ENCODE measurements at places on chromosomes 6 and 20.

- DNase-seq = no peak
These were observed 151.6 kb upstream of the CDH4 start for GRCh38 chr20:61100489-61100888.

DNA sequence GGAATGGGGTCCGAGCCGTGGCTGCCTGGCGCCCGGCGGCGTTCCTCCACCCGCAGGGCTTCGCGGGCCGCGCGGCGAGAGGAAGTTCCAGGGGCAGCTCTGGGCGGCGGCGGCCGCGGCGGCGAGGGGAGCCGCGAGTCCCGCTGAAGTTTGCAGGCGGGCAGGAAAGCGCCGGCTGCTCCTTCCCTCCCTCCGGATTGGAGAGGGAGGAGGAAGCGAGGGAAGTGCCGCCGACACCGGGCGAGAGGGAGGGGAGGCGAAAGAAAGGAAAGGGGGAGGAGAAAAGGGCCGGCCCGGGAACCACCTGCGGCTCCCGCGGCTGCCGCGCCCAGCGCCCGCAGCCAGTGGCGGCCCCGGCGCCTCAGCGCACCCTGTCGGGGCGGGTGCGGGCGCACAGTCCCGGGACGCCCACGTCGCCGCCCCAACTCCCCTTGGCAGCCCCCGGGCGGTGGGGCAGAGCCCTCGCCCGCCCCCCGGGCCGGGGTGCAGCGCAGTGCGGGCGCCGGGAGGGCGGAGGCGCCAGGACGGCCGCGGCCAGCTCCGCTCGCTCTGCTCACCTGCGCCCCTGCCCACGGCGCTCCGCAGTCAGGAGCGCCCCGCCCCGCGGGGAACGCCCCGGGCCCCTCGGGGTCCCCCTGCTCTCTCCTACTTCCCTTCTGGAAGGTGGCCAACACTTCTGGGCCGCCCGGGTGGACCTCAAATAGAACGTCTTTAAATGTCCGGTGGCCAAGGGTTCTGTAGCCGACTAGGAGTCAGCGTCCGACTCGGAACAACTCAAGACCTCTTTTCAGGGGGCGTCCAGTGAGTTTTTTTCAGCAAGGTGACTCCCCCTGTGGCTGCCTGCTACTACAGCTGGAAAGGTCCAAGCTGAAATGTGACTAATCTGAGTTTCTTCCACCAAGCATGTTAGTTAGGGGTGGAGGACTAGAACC, 80.3 kb upstream of the CCDC28A start:
- DNase-seq = no peak

DNA sequence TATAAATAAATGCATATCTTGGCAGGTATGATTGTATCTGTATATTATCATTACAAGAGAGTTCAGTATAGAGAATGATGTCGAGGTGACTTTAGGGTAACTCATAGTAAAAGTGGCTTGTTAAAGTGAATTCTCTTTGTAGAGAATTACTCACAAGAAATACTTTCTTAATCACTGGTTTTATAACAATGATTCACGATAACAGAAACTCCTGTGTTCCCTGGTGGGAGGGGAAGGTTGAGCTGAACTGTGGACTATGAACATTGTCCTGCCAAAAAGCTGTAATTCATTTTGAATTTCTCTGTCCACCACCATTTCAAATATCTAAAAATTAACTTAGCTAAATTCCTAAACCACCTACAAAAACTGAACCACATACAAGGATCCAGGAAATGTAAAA, 7.7 kb downstream of the TPMT start:
- no peak for DNase-seq

- no peak for DNase-seq
These were observed 1303.9 kb upstream of the GJE1 start for GRCh38 chr6:140828856-140829255.

GRCh38 chr6:61809004-61809595, 476.9 kb downstream of the KHDRBS2 start:
- no peak for DNase-seq

DNA sequence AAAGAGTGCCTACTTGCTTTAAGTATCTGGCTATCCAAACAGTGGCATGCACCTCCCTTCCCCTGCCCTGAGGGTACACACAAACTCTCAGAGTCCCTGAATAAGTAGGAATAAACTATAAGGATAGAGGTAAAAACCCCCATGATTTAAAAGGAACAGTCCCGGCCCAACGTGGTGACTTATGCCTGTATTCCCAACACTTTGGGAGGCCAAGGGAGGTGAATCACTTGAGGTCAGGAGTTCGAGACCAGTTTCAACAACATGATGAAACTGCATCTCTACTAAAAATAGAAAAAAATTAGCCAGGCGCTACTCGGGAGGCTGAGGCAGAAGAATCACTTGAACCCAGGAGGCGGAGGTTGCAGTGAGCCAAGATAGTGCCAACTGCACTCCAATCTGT, 22.2 kb downstream of the SAMHD1 start:
- no peak for DNase-seq

- no peak for DNase-seq
These were observed 71.1 kb downstream of the FIG4 start for GRCh38 chr6:109762166-109762565.

DNA sequence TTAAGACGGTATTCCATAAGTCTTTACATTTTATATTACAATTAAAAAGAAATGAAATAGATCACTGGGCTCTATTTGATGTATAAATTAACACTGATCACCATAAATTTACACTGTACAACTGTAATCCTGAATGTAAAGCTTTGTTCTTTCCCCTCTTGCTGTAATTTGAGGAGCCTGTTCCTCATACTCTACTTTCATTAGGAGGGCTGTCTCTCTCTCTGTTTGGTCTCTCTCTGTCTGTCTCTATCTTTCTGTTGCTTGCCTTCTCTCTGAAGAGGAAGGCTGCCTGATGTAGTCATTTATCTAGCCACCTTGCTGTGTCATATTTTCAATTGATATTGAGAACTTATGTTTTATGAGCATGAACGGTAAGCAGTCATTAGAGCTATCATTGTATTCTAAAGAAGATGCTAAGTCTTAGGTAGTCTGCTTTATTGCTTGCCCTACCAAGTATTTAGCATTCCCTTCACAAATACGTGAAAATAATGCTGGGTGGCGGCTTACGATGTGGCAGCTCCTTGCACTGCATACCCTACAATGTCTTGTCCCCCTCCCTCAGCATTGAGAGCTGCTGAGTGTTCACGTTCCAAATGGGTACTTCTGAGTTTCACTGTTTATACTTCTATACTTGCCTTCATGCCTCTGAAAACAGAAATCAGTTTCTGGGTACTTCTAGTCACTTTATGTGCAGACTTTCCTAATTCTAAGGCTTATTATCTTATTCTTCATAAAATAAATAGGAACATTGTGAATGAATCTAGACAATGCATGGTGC, 205.5 kb downstream of the NKAIN2 start:
- DNase-seq = peak; percentile 91

DNA sequence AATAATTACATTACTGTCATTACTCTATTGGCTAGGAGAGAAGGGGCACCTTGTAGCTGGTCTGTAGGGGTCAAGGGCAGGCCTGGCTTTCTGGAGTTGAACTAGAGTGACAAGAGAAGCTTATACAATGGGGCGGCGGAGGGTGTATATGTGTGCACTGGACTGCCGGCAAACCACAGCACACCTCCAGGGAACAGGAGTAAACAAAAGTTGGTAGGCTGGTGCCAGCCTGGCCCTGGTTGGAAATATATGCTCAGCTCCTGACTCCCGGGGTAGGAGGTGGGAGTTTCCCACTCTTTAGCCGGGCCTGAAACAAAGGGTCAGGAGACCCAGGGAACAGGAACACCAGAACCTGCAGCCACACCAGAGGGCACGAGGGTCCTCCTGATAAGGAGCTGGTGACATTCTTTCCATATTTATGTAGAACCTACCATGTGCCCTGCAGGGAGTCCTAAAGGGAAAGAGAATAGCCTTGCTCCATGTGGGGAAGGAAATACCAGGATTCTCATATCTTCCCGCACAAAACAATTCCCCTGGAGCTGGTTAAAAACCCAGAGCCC, 5.1 kb downstream of the C6orf132 start:
- no peak for DNase-seq

DNA sequence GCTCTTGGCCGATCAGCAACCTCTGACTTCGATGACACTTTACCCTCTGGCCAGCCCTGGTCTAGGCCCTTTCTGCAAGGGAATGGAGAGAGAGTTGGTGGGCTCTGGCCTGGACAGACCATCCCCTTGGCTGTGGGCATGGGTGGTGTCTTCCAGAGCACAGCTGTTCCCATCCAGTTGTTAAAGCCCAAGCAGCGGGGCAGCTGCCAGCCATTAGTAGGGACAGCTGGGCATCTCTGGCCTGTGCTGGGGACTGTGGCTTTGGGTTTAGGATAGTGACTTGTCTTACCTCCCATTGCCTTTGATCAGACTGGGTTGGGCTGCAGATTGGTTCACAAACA, 2.8 kb downstream of the CDC25B start:
- DNase-seq = no peak

DNA sequence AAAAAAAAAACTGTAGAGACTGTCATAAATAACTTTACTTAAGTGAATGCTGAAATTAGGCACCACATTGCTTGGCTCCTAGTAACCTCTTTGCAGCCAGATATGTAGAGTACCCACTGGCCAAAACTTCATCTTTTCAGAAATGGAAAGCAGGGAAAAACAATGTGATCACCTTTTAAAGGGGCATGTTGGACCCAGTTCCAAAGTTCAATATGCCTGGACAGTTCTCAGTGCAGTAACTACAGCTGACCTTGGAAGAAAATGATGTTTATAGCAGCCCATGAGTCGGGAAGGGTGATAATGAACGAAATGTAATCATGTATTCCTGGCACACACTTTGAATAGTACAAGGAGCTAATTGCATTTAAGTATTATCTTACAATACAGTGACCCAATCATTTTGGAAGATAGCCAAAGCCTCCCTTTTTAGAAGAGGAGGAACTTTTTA, 93.6 kb upstream of the TAB2 start:
- DNase-seq = no peak

- no peak for DNase-seq
These were observed 164.8 kb upstream of the SGK1 start for GRCh38 chr6:134482593-134483270.

GRCh38 chr6:123094795-123095194, 98.8 kb downstream of the CLVS2 start:
- no peak for DNase-seq

- DNase-seq = no peak
These were observed 243.0 kb upstream of the KHDRBS2 start for GRCh38 chr6:62528894-62529526.

DNA sequence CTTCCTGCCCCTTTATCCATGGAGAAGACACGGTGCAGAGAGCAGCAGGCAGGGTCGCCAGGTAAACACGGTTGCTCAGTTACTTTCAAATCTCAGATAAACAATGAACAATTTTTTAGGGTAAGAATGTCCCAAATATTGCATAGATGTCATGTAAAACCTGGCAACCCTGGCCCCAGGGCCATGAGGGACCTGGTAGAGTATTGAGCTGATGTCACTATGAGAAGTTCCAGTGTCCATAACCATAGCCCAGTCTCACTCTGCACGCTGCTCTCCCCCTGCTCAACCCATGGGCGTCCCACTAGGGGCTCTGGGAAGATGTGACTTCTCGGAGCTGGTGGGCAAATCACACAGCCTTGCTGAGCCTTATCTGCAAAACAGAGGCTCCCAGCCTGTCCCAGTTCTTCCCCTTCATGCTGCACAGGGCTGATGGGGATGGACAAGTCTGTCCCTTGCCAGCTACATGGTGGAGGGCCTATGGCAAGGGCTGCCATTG, 71.3 kb upstream of the TOP1 start:
- DNase-seq = no peak

DNA sequence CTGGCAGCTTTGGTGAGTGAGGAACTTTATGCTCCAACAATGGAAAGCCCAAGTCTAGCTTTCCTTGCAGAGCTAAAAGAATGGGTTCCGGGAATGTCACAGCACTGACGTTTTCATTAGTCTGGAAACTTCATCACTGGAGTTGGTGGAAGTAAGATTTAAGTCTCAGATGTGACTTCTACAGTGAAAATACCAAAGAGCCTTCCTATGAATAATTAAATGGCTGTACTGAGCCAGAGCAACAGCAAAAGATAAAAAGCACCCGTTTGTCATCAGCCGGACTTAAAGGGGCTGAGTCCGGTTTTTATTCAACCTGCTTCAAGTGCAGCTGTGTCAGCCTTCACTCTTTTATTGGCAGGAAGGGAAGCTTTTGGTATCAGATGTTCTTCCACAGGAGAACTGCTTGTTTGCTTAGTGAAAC, 46.5 kb upstream of the SHLD1 start:
- no peak for DNase-seq

- no peak for DNase-seq
These were observed 37.7 kb downstream of the C6orf132 start for GRCh38 chr6:42104804-42105125.

- DNase-seq = no peak
These were observed 469.3 kb downstream of the CDH26 start for GRCh38 chr20:60427516-60427915.

DNA sequence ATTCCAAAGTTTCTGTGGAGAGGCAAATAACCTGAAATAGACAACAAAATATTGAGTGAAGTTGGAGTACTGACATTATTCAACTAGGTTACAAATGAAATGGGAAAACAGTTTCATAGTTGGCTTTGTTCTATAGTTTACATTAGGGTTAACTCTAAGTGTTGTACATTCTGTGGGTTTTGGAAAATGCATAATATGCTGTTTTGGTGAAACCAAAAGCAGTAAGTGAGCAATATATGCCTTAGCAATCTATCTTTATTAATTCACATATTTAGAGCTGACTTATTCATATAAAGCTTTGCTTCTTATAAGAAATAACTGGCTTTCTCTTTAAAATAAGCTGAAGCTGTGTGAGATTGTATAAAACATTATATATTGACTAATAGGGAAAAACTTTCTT, 157.5 kb upstream of the AHI1 start:
- DNase-seq = no peak

- peak; percentile 1 for DNase-seq
These were observed 24.2 kb upstream of the MYMX start for GRCh38 chr6:44192428-44193041.

GRCh38 chr20:59515013-59515905, 89.1 kb upstream of the PHACTR3 start:
- DNase-seq = peak; percentile 12

- DNase-seq = no peak
These were observed 89.1 kb upstream of the TAB2 start for GRCh38 chr6:149228311-149228955.

DNA sequence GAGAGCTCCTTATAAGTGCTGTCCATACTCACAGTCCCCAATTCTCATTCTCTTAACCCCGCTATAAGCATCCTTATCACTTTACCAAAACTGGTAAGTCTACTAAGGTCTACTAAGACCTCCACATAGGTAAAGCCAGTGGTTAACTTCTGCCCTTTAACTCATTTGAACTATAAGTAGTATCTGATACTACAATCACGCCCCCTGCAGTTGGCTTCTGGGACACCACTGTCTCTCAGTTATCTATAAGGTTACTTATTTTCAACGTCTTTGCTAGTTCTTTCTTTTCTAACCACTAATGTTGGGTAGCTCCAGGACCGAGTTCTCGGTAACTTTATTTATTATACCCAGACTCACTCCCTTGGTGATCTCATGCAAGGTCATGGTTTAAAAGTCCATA, 142.6 kb downstream of the ARHGAP18 start:
- no peak for DNase-seq

- DNase-seq = no peak
These were observed 24.9 kb downstream of the ZNF292 start for GRCh38 chr6:87180105-87180728.

GRCh38 chr20:14599613-14600012, 262.2 kb upstream of the FLRT3 start:
- DNase-seq = no peak

- no peak for DNase-seq
These were observed 447.0 kb upstream of the CDH4 start for GRCh38 chr20:60804918-60805630.

Data from NCI-H2029 treated with DMSO at 0.1 percent for 48 hours (cell line).